ENCODE measurements at places on chromosomes 7 and 10.

DNA sequence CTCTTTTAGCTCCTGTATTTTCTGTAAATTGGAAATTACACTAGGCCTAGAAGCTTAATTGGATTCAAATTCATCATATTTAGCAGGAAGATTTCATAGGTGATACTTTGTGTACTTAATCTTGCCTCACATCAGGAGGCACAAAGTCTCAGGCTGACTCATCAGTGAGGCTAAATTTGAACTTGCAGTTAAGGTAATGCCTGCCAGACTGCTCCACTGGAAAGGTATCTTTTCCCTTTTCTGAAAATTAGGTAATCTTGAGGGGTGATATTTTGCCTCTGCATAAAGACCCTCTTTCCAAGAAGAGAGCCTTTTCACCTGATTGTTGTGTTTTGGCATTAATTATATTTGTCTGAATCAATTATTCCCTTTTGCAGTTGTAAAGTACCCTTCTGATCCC lies 14.6 kb downstream of the PPIA start:
- DNase-seq: no peak

GRCh38 chr10:104328896-104329710 lies 9.2 kb downstream of the ITPRIP start:
- peak; percentile 49 for DNase-seq

GRCh38 chr7:3174515-3175284 lies 126.4 kb upstream of the SDK1 start:
- no peak for DNase-seq

DNA sequence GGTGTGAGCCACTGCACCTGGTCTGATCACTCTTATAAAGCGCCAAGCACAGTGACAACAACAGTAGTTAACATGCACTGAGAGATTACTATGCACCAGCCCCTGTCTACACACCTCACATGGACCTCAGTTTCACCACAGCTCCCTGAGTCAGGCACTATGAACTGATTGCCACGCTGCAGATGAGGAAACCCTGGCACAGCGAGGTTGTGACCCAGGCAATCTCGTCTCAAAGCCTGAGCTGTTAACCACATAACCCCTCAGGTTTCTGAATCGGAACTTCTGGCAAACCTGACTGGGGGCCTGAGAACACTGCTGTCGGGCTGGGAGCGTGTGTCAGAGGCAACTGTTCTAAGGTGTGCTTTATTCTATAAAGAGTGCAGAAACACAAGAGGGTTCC lies 150.8 kb downstream of the RNF216 start:
- no peak for DNase-seq

GRCh38 chr10:117365612-117366011 lies 9.6 kb downstream of the PDZD8 start:
- no peak for DNase-seq

GRCh38 chr7:135165862-135166261 lies 4.6 kb downstream of the CYREN start:
- DNase-seq: no peak

DNA sequence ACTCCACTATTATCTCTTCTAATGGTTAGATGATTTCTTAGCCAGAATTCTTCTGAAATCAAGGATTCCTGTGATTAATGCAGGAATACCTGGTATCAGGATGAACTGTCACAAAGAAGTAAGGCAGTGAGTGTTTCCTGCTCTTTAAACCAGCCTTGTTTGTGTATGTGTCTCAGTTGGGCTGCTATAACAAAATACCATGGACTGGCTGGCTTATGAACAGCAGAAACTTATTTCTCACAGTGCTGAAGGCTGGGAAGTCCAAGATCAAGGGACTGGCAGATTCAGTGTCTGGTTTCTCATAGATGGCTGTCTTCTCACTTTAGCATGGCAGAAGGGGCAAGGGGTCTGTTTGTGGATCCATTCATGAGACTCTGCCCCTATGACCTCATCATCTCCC lies 42.7 kb downstream of the LRMDA start:
- no peak for DNase-seq

DNA sequence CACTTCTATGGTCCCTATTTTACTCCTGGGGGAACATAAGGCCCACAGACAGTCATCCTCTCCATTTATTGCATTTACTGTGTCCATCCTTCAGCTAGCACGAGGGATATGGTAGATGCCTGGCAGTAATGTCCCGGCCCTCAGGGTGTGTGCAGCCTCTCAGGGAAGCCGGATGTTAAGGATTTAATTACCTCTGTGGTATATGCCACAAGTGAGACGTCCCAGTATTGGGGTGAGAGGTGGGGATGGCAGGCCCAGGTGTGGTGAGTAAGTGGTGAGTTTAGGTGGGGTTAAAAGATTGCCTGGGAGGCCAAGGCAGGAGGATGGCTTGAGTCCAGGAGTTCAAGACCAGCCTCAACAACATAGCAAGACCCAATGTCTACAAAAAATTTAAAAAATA lies 144.9 kb downstream of the SH3PXD2A start:
- DNase-seq: no peak

GRCh38 chr7:35839860-35840854 lies 39.3 kb downstream of the SEPTIN7 start:
- no peak for DNase-seq

DNA sequence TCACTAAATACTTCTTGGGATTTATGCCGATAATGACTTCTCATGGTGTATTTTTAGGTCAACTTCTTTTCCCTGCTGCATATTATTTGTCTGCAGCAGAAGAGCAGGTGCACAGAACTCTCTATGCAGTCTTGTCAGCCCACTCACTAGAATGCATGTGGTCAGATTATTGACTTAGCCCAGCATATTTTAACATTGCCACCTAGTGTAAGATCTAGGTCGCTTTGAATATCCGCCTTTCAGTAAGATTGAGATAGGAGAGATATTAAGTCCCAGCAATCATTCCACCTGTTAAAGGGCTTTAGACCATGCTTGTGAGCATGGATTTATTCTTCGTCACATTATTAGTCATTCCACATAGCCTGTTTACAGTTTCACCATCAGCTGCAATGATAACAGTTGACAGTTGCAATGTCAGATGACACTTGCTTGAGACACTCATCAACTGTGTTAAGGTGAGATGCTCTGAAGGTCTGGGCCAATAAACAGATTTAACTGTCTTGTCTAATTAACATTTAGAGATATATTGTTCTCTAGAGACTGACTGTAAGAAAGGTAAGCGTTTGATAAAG lies 491.7 kb downstream of the ARL4A start:
- DNase-seq: no peak

GRCh38 chr10:25052012-25052411 lies 35.6 kb downstream of the THNSL1 start:
- DNase-seq: no peak

DNA sequence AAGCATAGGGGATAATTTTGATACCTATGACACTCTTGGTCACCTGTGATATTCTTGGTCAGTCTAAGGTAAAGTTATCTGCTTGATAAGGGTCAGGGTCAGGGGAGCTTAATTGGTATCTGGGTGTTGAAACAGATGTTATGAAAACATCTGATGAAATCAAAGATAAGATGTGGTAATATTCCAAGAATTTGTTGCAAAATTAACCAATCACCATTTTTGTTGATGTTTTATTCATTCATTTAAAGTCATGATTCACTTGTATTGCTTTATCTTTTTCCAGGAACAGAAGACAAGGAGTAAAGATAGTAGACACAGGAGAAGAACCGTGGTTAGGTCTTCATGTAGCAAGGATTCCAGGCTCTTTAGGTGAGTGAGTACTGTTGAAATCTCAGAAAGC lies 103.1 kb downstream of the SEMA3C start:
- no peak for DNase-seq

DNA sequence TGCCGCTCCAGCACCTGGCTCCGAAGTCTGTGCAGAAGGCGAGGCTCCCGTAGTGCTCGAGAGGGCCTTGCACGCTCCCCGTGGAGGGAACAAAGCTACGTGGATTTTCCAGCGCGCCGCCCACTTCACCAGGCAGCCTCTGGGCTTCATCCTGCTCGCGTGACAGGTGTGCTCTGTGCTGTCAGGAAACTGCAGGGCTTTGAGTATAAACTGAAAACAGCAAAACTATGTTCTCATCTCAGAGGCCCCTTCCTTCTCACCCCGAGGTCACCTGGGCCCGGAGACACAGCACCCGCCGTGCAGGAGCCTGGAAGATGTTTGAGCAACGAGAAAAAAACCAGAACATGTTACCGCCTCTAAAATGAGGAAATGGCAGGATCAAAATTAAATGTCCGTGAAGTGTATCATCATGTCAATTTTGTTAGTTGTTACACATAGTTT lies 17.6 kb upstream of the GPR146 start:
- no peak for DNase-seq

DNA sequence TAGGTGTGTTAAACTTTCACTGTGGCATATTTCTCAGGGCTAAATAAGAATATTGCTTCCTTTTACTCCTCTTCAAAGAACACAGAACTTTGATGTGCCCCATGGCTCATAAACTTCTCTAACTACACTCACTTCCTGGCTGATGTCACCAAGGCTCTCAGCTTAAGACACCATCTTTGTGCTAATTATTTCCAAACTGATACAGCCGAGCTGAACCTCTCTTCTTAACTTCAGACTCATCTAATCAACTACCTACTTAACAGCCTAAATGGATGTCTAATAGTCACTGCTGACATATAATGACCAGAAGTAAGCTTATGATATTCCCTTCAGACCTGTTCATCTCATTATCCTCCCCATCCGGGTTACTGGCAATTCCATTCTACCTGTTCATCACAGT lies 3.6 kb downstream of the C10orf67 start:
- DNase-seq: no peak

DNA sequence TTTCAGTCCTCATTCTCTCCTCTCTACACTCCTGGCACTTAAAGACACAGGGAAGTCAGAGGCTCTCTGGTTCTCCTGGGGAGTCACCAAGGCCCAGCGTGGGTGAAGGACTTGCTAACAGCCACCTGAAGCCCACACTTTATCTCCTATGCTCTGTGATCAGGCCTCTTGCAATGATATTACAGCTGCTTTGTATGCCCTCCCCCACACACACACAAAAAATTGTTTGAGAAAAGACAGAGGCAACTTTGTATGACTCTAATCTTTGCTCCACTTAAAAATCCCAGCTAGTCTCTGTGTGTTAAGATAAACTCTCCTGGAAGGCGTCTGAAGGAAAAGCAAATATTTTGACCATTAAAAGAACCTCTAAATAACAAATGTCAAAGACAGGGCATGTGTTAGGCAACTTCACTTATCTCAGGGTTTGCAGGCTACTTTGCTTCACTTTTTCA lies 507.2 kb downstream of the TNS3 start:
- DNase-seq: no peak
